Chondrocyte (in vitro differentiated cells): ENCODE measurements at places on chromosomes 2 and 18. TPM values are rescaled to one million over a fixed set of nuclear protein-coding genes. Genes with fewer than 3 reads are reported as not detected.
A peak's percentile ranks its signal among the peaks of the same experiment; 100 is the strongest.

- H3K27me3 ChIP-seq, result no peaks in the 10 kb centered on the region
- DNase-seq, result no peak
- H3K27ac ChIP-seq, result no peak overlapping the region
- H3K4me3 ChIP-seq, result no peak overlapping the region
Observed at GRCh38 chr2:193580176-193580950, 1385.6 kb upstream of the TMEFF2 start.

GRCh38 chr2:239870863-239871262, 154.3 kb downstream of the NDUFA10 start:
- H3K27me3 ChIP-seq, result peaks cover 25% of the 10 kb centered on the region
- H3K4me3 ChIP-seq, result no peak overlapping the region
- DNase-seq, result no peak
- H3K36me3 ChIP-seq, result no peaks in the 10 kb centered on the region

DNA sequence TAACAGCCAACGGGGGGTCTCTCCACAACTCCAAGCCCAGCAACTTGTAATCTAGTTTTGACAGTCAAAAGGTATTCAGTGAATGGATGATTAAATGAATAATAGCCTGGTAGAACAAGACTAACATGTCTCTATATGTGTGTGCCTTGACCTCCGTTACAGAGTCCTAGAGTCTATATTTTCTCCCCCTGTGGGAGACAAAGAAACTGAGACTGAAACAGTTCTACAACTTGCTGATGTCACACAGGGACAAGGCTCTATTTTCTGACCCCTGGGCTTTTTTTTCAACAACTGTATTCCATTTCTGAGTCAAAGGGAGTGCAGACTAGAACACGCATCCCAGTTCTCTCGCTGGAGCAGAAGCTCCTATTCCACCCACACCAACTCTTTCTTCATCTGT, 223.6 kb upstream of the AGAP1 start:
- H3K27ac ChIP-seq, result no peak overlapping the region
- DNase-seq, result no peak
- H3K4me1 ChIP-seq, result peaks cover 35% of the 10 kb centered on the region

DNA sequence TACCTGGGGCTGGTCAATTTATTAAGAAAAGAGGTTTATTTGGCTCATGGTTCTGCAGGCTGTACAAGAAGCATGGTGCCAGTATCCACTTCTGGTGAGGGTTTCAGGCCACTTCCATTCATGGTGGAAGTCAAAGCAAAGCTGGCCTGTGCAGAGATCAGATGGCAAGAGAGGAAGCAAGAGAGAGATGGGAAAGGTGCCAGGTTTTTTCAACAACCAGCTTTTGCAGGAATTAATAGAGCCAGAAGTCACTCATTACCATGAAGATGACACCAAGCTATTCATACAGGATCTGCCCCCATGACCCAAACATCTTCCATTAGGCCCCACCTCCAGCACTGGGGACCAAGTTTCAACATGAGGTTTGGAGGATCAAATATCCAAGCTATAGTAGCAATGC, 56.8 kb upstream of the ST3GAL5 start:
- no peak overlapping the region for H3K27ac ChIP-seq
- no peak overlapping the region for H3K4me3 ChIP-seq
- DNase-seq, result no peak
- no peaks in the 10 kb centered on the region for H3K4me1 ChIP-seq
- no peaks in the 10 kb centered on the region for H3K27me3 ChIP-seq

DNA sequence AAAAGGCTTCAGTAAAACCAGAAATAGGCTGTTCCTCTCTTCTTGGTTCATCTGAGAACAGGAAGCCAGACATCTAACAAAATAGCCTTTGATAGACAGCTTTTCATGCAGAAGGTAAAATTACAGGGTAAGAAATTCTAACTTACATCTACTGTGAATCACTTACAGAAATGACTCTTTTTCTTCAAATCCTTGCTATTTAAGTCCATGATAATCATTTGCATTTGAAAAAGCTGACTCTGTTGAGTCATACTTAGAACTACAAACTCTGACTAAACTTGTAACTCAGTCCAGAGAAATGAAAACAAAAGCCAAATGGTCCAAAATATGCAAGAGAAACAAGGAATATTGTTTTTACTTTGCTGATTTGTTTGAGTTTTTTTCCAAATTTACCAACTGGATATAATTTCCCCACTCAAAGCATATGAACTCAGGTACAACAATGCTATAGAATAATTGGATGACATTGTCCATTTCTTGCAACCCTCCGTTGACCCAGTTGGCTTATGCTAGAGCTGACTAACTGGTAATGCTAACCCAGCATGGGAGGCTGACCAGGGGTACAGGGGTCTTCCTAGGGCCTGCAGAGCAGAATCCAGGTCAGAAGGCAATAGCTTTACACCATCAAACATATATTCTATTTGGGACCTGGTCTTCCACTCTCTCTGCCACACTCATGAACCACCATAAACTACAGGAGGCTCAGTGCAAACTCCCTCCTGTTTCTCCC, 18.8 kb upstream of the MREG start:
- H3K27me3 ChIP-seq, result no peaks in the 10 kb centered on the region
- peaks cover 21% of the 10 kb centered on the region for H3K4me1 ChIP-seq

GRCh38 chr2:233440714-233441113, 86.4 kb downstream of the DGKD start:
- H3K4me1 ChIP-seq, result peaks cover 20% of the 10 kb centered on the region
- H3K27me3 ChIP-seq, result no peaks in the 10 kb centered on the region
- peak overlapping the region; percentile 63 for H3K27ac ChIP-seq

GRCh38 chr2:107215401-107216350, 329.7 kb upstream of the ST6GAL2 start:
- no peaks in the 10 kb centered on the region for H3K4me1 ChIP-seq
- H3K27ac ChIP-seq, result no peak overlapping the region
- no peak for DNase-seq

DNA sequence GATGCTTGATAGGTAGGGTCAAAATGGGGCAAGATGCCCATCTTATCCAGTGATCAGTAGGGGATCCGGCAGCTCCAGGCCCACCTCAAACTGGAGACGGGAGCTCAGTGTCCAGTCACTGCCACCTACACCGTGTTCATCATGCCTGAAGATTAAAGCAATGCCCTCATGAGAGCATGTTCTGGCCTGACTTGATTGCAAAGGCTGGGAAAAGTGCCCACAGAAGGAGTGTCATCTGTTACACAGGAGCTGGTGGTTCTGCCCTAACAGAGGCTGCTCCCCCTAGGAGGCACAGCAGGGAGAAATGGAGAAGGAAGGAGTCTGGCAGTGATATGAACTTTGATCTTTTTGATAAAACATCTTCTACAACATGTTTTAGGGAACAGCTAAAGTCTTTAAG, 92.3 kb downstream of the CCBE1 start:
- H3K4me1 ChIP-seq, result no peaks in the 10 kb centered on the region
- no peaks in the 10 kb centered on the region for H3K36me3 ChIP-seq
- H3K27me3 ChIP-seq, result no peaks in the 10 kb centered on the region
- H3K4me3 ChIP-seq, result no peak overlapping the region
- DNase-seq, result no peak
- no peak overlapping the region for H3K27ac ChIP-seq

GRCh38 chr18:50393802-50394201, 19.0 kb downstream of the SKA1 start:
- no peaks in the 10 kb centered on the region for H3K4me1 ChIP-seq
- H3K27me3 ChIP-seq, result peaks cover 2% of the 10 kb centered on the region
- no peak overlapping the region for H3K27ac ChIP-seq
- no peaks in the 10 kb centered on the region for H3K36me3 ChIP-seq

DNA sequence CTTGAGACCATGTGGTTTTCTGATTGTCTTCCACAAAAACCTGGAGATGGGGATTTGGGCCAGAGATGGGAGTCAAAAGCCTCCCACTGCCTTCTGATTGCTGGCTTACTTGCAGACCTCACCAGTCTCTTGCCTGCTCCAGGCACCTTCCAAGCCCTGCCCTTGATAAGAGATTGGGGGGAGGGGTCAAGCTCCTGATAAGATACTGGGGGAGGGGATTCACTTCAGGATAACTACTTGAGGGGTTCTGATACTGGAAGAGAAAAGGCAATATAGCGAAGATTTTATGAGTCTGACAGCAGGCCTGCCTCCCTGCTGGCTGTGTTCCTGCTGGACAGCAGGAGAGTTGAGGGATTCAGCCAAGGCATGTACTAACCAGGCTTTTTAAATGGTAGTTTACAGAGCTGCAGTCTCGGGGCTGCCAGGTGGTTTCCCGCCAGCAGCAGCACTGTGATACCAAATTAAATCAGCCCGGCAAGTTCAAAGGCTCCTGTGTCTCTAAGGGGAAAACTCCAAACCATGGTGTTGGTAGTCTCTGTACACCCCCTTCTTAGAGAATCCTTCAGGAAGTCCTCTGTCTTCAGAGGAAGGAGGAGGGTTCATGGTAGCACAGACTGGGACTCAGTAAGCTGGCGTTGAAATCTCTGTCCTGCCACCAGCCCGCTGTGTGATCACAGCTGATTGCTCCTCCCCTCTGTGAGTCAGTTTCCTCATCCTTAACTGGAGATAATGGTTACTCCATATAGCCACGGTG, 58.3 kb downstream of the FBXO36 start:
- no peaks in the 10 kb centered on the region for H3K27me3 ChIP-seq
- no peak overlapping the region for H3K27ac ChIP-seq
- H3K4me1 ChIP-seq, result no peaks in the 10 kb centered on the region
- no peak overlapping the region for H3K4me3 ChIP-seq
- H3K36me3 ChIP-seq, result no peaks in the 10 kb centered on the region
- DNase-seq, result no peak

- H3K27me3 ChIP-seq, result no peaks in the 10 kb centered on the region
- peaks cover 51% of the 10 kb centered on the region for H3K36me3 ChIP-seq
- no peak for DNase-seq
- H3K4me3 ChIP-seq, result peak overlapping the region; percentile 0
Observed at GRCh38 chr2:36478332-36478738, 119.6 kb downstream of the FEZ2 start.

- peak overlapping the region; percentile 97 for H3K27ac ChIP-seq
- H3K36me3 ChIP-seq, result no peaks in the 10 kb centered on the region
- H3K4me3 ChIP-seq, result peak overlapping the region; percentile 95
- peaks cover 64% of the 10 kb centered on the region for H3K4me1 ChIP-seq
- no peaks in the 10 kb centered on the region for H3K27me3 ChIP-seq
Observed at GRCh38 chr2:9556121-9556743, 602 bp upstream of the ADAM17 start.

DNA sequence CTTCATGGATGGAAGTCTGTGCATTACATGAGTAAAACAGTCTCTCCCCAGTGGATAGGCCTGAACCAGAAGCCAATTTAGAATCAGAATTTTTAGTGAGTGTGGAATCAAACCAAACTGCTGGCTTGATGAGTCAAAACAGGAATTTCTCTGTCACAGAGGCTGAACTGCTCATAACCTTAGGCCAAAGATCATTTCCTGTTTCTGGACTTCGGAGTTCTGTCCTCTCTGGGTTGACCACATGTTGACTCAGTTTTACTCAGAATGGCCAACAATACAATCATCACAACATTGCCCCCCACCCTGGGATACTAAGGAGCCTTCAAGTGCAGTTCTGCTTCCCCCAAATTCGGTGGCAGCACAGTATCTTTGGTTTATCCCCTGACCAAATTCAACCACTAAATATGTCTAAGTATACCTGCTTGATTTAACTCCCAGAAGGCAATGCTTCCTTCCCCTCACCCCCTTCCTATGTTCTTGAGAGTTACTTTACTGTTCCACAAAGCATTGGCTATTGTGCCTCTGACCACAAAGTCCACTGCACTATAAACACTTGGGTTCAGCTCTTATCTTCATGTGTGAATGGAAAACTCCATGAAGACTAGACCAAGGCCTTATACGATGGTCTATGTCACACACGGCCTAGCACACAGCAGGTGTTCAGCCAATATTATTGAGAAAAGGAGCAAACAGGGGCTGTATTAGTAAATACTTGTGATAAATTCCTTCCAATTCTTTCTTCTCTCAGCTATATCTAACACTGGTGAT, 67.8 kb downstream of the NXPH2 start:
- peaks cover 3% of the 10 kb centered on the region for H3K27me3 ChIP-seq
- H3K4me3 ChIP-seq, result no peak overlapping the region

DNA sequence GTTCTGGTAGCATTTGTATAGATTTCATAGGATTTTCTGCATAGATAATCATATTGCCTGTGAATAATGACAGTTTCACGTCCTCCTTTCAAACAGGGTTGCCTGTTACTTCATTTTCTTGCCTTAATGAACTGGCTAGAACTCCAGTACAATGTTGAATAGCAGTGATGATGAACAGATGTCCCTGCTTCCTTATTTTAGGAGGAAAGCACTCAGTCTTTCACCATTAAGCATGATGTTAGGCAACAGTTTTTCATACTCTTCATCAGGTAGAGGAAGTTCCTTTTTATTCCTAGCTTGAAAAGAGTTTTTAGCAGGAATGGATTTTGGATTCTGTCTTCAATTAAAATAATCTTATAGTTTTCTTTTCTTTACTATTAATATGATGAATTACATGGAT, 39.7 kb downstream of the C2orf76 start:
- H3K27me3 ChIP-seq, result no peaks in the 10 kb centered on the region
- no peak for DNase-seq
- H3K4me1 ChIP-seq, result no peaks in the 10 kb centered on the region
- H3K27ac ChIP-seq, result no peak overlapping the region
- peaks cover 6% of the 10 kb centered on the region for H3K36me3 ChIP-seq
- no peak overlapping the region for H3K4me3 ChIP-seq

DNA sequence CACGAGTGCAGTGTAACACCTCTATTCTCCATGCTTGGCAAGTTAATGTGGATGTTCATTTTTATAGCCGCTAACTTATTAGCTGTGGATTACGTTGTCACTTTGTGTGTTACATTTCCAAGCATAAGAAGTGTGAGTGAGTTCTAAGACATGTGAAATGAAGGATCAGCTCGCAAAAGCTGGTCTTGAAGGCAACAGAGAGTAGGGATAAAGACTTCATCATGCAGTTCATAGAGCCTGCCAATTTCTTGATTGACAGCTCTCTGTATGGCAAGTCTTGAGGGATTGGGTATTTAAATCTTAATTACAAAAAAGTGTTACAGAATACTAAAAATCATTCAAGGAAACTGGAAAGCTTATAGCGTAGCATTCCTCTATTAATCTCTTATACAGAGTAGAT, 25.8 kb upstream of the DPP4 start:
- H3K36me3 ChIP-seq, result no peaks in the 10 kb centered on the region
- no peak overlapping the region for H3K27ac ChIP-seq
- no peaks in the 10 kb centered on the region for H3K4me1 ChIP-seq
- H3K4me3 ChIP-seq, result no peak overlapping the region

DNA sequence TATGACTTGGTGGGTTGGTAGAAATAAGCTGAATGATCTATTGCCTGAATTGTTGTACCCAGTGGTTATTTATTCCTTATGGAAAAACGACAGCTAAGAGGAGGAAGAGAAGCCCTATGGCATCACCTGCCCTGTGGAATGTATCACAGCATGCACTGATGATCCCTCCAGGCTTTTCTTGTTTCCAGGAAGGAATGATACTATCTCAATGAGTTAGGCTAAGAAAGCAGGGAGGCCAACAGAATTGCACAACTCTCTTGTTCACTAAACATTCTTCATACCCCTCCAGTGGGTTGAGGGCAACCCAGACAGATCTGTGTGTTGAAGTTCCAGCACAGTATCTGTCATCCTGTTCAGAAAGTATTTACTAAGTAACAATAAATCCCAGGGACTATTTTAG, 1001.7 kb upstream of the GYPC start:
- H3K4me3 ChIP-seq, result no peak overlapping the region
- no peaks in the 10 kb centered on the region for H3K4me1 ChIP-seq
- no peak overlapping the region for H3K27ac ChIP-seq
- DNase-seq, result no peak

L3MBTL4 gene
- total RNA-seq, result 0.41 to 1.9 TPM (median 1.0 TPM) in 3 replicates

RTP5 gene
- total RNA-seq, result not detected in 3 replicates

NLRC4 gene
- total RNA-seq, result not detected in 3 replicates

FBXO48 gene
- 0.55 to 0.63 TPM (median 0.62 TPM) in 3 replicates for total RNA-seq
